ENCODE measurements at places on chromosomes 3 and 15. TPM values are rescaled to one million over a fixed set of nuclear protein-coding genes. Genes with fewer than 3 reads are reported as not detected.

DNA sequence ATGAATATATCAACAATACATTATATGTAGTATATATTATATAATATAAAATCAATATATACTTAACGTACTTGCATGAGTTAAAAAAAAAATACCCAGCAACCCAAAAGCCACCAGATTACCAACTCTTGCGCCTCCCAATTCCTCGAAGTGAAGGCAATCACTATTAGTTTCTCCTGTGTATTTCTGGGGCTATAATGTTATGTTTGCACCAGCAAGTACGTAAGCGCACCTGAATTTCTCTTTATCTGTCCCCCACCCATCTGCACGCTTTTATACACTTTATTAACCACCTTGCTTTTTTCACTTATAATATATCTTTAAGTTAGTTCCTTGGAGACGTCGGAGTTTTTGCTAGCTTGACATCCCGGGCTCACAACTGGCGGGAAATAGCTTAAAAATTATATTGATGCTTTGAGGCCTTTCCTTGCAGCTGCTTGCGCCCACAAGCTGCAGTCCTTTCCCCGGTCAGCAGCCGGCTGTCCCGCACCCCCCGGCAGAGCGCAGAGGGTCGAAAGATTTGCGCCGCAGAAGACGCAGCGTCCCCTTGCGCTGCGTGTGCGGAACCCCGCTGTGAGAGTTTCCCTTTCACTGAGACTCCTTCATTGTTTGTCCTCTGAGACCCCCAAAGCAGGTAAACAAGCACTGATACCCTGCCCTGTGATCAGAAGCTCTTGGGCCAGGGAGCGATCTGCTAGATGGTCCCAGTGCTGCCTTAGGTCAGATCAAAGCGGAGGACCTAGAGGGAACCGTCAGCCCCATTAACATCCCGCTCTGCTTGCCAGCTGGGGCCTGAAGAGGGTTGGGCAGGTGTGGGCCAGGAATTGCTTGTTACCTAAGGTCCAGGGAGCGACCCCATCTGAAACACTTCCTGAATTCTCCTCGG, 8.9 kb upstream of the EOMES start:
- H3K36me3 ChIP-seq: no peaks in the 10 kb centered on the region
- H3K4me3 ChIP-seq: peak overlapping the region; percentile 14
- peak; percentile 70 for DNase-seq
- no peak overlapping the region for H3K27ac ChIP-seq

DNA sequence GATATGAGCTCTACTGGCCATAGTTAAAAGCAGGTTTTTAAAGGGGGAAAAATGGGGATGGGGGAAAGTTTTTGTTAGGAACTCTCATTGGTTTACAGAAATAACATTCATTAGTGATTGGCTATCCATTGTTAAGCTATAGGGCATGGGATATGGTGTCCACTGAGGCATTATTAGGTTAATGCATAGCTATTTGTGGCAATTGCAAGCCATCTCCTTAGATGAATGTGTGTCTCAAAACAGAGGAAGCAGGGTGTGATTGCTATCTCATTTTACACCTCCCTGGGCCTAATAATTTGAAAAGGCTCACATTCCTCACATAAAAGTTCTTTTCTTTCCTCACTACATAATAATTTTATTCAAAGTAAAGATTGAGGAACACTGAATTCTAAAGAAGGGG, 396.6 kb downstream of the TAFA4 start:
- H3K27ac ChIP-seq: no peak overlapping the region
- H3K4me3 ChIP-seq: no peak overlapping the region
- no peaks in the 10 kb centered on the region for H3K27me3 ChIP-seq
- peaks cover 18% of the 10 kb centered on the region for H3K4me1 ChIP-seq
- no peaks in the 10 kb centered on the region for H3K36me3 ChIP-seq

DNA sequence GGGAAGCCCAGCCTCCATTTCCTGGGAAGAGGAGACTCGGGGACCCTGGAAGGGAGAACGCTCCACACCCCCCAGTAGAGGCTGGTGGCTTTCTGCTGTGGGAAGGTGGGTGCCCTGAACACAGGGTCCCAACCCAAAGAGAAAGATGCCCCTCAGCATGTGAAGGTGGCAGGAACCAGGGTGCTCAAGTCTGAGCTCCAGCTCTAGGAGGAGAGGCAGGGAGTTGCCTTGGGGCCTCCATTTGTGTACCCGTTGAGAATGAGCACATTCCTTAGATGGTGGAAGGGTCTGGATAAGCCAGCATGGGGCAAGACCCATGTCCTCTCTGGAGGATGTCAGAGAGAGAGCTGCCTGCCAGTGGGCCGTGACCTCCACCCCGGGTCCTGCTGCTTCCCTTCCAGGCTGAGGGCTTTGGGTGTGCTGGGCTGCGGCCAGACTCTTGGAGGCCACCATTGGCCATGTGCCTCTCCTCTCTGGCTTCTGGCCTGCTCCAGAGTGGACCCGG, 212.4 kb downstream of the TBC1D2B start:
- no peak overlapping the region for H3K27ac ChIP-seq
- no peak for DNase-seq
- no peaks in the 10 kb centered on the region for H3K36me3 ChIP-seq
- H3K27me3 ChIP-seq: no peaks in the 10 kb centered on the region
- H3K4me3 ChIP-seq: no peak overlapping the region

DNA sequence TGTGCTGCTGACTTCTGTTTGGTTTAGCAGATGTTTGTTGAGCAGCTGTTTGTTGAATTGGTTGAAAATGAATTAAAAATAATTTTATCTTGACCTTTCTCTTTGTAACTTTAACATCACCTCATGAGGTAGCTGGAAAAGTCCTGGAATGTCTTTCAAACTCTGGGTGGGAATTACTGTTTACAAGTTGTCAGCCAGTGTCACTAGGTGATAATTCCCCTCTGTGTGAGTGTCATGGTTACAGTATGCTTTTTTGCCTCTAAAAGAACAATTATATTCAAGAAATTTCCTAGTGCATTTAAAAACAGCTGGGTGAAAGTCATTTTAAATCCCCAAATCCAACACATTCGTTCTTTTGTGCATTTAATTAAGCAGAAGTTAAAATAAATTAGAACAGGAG, 113.2 kb downstream of the PTPRG start:
- H3K4me1 ChIP-seq: peaks cover 10% of the 10 kb centered on the region
- no peak overlapping the region for H3K27ac ChIP-seq
- no peak overlapping the region for H3K4me3 ChIP-seq
- no peaks in the 10 kb centered on the region for H3K27me3 ChIP-seq

DNA sequence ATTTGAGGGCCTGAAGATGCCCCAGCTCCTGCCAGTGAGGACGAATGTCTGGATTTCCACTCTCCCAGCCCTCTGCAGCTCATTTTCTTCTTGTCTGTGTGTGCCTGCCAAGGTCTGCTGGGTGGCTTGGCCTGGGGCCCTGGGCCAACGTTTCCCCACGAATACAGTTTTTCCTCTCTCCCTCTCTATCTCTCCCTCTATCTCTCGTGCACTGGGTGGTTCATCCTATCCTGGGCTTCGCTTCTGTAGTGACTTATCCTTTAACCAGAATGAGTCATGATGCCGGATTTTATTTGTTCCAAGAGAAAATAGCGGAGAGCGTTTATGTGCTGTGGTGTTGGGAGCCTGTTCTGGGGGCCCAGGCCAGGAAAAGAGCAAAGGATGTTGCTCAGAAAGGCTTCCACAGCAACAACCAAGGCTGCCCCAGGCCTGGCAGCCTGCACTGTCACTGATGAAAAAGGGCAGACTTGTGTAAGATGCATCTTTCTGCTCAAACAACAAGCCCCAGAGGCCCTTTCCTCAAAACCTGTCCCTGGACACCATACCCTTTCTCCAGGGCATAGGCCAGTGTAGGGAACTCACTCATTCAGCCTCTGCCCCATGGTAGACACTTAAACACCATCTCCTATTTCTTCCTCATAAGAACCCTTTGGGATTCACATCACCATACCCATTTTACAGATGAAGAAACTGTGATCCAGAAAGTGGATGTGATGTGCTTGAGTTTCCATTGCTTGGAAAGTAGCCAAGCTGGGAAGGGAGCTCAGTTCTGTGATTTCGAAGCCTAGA, 47.3 kb downstream of the ITGA11 start:
- H3K36me3 ChIP-seq: no peaks in the 10 kb centered on the region
- no peak overlapping the region for H3K4me3 ChIP-seq
- H3K27me3 ChIP-seq: no peaks in the 10 kb centered on the region
- DNase-seq: no peak

DNA sequence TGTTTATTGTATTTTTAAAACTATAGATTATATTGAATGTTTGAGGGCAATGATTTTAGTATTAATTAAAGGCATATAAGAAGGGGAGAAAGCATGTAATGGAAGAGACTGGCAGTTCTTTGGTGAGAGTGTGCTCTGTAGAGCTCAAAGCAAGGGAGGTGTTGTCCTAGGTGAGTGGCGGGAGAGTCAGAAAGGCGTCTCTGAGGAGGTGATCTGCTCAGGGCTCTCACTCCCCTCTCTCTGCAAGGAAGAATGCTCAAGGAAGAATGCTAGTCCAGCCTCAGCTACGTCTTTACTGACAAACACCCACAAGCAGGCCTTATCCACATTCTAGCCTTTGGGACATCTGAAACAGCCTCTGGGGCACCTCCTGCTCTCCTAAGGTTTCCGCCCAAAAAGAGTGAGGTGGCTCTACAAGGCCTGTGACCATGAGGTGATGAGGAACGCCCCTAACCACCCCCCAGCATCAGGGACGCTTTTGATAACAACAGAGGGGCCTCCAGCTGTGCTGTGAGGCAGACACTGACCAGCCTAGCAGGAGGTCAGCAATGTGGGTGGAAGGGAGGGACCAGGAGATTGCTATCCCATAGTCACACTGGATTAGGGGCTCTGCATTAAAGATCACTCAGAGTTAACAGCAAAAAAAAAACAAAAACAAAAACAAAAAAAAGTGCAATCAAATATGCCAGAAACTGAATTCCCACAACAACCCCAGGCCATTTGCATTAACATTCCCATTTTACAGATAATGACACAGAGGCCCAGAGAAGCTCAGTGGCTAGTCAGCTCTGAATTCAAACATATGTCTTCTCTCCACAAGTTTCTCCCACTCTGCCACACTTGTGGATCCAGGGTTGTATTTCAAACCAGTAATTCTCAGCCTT, 202.2 kb upstream of the CTNNB1 start:
- peaks cover 17% of the 10 kb centered on the region for H3K4me1 ChIP-seq
- DNase-seq: peak; percentile 21
- H3K27ac ChIP-seq: peak overlapping the region; percentile 51
- H3K36me3 ChIP-seq: no peaks in the 10 kb centered on the region
- H3K27me3 ChIP-seq: no peaks in the 10 kb centered on the region
- no peak overlapping the region for H3K4me3 ChIP-seq

DNA sequence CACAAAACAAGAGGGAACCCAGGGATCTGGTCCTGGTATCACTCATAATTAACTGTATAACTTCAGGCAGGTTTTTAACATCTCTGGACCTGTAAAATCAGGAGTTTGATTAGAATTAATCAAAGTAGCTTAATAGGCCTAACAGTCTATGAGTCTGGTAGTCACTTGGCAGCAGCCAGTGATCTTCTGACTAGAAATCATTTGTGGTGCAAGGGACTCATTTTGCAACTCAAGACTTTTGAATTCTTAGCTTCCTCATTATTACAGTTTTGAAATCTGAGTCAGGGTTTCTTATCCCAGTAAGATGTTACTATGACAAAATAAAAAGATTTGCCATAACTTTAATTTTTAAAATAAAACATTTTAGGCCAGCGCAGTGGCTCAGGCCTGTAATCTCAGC, 70.8 kb downstream of the TMCC1 start:
- DNase-seq: no peak
- peaks cover 4% of the 10 kb centered on the region for H3K4me1 ChIP-seq

The GAP43 gene
- 5.0 TPM for total RNA-seq

The CLSTN2 gene
- 0.22 TPM for total RNA-seq

- no peak for DNase-seq
- H3K4me3 ChIP-seq: no peak overlapping the region
- H3K36me3 ChIP-seq: peaks cover 48% of the 10 kb centered on the region
Observed at GRCh38 chr15:29731865-29732264, 90.4 kb downstream of the TJP1 start.

DNA sequence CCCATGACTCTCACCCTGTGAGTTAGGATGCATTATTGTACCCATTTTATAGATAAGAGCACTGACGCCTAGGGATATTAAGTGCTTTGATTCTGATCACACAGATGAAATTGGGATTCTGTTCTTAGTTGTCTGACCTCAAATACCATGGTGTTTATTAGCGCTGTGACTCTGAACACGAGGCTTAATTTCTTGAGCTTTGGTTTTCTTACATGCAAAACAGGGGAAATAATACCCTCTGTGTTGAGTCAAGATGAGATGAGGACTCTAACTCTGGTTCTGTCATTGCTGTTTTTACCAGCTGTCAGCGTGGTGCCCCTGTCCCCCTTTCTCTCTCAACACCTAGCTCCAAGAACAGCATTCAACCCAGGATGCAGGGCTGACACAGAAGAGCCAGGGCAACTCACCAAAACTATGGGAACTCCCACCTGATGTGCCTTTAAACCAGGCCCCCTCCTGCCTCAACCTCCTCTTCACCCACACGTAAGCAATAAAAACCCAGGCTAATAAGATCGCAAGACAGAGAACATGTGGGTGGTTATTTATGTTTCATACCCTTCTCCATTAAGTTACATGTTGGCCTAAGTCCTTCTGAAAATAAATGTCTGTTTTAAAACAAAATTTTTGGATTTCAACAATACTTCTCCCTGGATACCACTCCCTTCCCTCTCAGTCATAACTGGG, 100.1 kb upstream of the SPATA12 start:
- H3K27me3 ChIP-seq: no peaks in the 10 kb centered on the region
- H3K27ac ChIP-seq: no peak overlapping the region
- no peaks in the 10 kb centered on the region for H3K4me1 ChIP-seq
- H3K36me3 ChIP-seq: no peaks in the 10 kb centered on the region
- H3K4me3 ChIP-seq: no peak overlapping the region

DNA sequence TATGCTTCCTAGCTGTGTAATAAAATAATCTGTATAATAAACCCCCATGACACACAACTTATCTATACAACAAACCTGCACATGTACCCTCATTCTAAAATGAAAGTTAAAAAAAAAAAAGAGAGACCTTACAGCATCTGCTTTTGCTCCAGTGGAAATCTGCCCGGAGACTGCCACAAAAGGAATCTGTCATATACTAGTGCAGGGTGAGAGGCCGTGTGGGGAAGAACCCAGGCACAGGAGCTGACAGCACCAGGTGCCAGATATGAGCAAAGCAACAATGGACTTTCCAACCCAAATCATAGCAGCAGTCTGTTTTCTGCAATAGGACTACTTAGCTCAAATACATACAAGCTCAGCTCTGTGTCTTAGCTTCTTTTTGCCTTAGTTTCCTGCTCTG, 346.5 kb downstream of the ROBO1 start:
- H3K4me3 ChIP-seq: no peak overlapping the region
- H3K4me1 ChIP-seq: no peaks in the 10 kb centered on the region
- no peaks in the 10 kb centered on the region for H3K36me3 ChIP-seq
- no peak for DNase-seq
- H3K27me3 ChIP-seq: no peaks in the 10 kb centered on the region
- H3K27ac ChIP-seq: no peak overlapping the region
